MCF 10A (cell line): ENCODE measurements at places on chromosomes 4 and X.

DNA sequence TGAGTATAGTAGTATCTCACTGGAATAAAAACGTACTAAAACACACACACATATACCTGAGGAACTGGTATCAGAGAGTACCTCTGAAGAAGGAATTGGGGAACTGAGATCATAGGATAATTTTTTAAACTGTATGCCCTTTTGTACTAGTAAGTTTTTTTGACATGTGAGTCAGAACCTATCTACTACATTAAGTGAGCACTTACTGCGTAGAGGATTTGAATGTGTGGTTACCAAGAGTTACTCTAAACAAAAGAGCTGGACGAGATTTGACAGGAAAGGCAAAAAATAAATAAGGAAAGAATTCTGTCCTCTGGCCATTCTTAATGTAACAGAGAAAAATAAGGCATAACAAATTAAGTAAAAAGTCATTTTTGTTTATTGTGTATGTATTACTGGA, 546.5 kb upstream of the FAT1 start:
- H3K27ac ChIP-seq, result no peak overlapping the region
- no peaks in the 10 kb centered on the region for H3K36me3 ChIP-seq
- H3K27me3 ChIP-seq, result no peaks in the 10 kb centered on the region
- no peak for DNase-seq
- H3K4me3 ChIP-seq, result no peak overlapping the region
- no peaks in the 10 kb centered on the region for H3K4me1 ChIP-seq

DNA sequence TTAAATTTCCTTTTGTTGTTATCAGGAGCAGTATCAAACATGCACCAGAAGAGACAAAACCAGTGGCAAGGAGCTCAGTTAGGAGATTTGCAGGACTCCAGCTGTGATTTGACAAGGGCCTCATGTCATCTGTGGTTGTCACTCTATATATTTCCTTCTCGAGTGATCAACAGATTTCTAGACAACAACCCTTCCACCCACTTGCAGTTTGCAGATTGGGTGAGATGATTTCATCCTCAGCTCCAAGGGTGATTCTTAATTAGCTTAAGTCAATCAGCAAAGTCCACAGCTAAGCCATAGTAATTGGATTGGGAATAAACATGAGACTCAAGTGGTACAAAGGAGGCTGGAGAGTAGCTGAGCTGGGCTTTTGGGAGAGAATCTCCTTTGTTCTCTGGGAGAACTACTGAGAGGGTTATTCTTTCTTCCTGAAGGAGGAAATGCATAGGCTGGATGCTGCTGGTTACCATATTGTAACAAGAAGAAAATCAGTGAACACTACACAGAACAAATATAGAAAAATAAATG, 192.8 kb downstream of the PPARGC1A start:
- no peak overlapping the region for H3K4me3 ChIP-seq
- no peaks in the 10 kb centered on the region for H3K4me1 ChIP-seq
- H3K27ac ChIP-seq, result no peak overlapping the region
- H3K27me3 ChIP-seq, result no peaks in the 10 kb centered on the region
- no peaks in the 10 kb centered on the region for H3K36me3 ChIP-seq

DNA sequence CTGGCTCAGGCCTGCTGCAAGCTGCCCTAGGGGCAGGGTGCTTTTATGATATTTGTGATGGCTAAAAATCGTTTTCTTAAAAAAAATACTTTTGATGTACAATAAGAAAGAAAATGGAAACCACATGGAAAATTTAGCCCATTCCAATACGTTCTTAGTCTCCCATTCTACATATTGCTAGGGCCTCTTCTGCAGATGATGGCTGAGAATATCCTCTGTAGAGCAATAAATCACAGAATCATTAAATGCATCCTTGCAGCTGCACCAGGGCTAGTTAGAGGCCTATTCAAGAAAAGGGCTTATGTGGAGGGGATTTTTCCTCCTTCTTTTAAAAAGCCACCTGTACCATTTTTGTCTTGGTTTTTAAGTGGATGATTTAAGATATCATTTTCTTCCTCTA, 97.6 kb upstream of the C1GALT1C1 start:
- H3K4me1 ChIP-seq, result no peaks in the 10 kb centered on the region
- H3K27ac ChIP-seq, result no peak overlapping the region
- no peaks in the 10 kb centered on the region for H3K27me3 ChIP-seq
- no peak overlapping the region for H3K4me3 ChIP-seq
- DNase-seq, result no peak

GRCh38 chr4:54568184-54568583, 89.6 kb upstream of the KIT start:
- H3K27me3 ChIP-seq, result no peaks in the 10 kb centered on the region
- no peak overlapping the region for H3K27ac ChIP-seq
- H3K4me1 ChIP-seq, result peaks cover 9% of the 10 kb centered on the region
- peak; percentile 55 for DNase-seq
- H3K4me3 ChIP-seq, result no peak overlapping the region

- no peak overlapping the region for H3K27ac ChIP-seq
- no peak for DNase-seq
- no peaks in the 10 kb centered on the region for H3K4me1 ChIP-seq
- H3K27me3 ChIP-seq, result no peaks in the 10 kb centered on the region
- no peaks in the 10 kb centered on the region for H3K36me3 ChIP-seq
Measured at GRCh38 chrX:82370978-82371646, 1137.0 kb upstream of the POU3F4 start.

DNA sequence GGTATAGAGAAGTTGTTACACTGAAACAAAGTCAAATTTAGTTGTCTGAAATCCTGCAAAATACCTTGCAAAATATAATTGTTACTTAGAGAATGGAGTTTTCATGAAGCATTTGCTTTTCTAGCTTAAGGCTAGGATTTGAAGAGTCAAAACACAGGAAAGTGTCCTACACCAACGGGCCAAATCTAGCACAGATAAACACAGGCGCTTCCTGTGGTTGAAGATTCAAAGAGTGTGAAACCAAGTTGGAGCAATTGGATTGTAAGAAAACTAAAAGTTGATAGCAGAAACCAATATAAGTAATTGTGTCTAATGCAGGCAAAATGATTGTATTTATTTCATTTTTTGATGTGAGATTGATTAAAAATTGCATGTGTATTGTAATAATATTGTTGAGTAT, 2002.5 kb upstream of the TENM3 start:
- no peak for DNase-seq
- no peaks in the 10 kb centered on the region for H3K36me3 ChIP-seq
- no peaks in the 10 kb centered on the region for H3K4me1 ChIP-seq
- H3K27me3 ChIP-seq, result no peaks in the 10 kb centered on the region
- no peak overlapping the region for H3K4me3 ChIP-seq

- no peak overlapping the region for H3K4me3 ChIP-seq
- no peak overlapping the region for H3K27ac ChIP-seq
- no peaks in the 10 kb centered on the region for H3K4me1 ChIP-seq
- DNase-seq, result no peak
- no peaks in the 10 kb centered on the region for H3K36me3 ChIP-seq
Measured at GRCh38 chr4:47642191-47642830, 157.2 kb downstream of the ATP10D start.

DNA sequence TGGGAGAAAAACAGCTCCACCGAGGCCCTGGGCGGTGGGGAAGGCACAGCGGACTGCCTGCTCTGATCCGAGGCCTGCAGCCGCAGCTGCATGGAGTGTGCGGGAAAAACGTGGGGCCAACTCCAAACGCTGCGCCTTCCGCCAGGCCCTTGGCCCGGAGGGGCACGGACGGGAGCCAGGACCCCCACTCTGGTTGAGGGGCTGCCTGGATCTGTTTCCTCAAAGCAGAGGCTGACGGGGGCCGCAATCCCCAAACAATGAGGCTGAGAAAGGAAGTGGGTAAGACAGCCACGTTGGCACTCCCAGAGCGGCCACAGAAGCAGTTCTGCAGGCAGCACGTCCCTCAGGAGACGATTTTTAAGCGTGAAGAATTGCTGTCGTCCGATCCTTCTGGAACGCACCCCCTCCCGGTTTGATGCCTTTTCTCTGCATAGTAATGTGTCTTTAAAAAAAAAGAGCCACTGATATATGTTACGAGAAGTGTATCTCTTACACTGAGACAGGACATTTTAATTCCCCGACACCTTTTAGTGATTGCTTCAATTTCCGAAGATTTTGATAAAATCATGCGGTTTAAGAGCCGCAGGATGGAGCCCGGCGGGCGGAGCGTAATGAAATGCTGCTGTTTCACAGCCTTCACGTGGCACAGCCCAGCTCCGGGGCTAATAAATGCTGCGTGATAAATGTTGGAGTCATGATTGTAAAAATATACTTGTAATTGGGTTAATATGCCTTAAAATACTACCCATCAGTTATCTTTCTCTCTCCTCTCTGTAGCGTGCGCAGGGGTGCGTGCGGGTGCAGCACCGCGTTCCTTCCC, 85.7 kb downstream of the FAM53A start:
- H3K4me3 ChIP-seq, result no peak overlapping the region
- no peak overlapping the region for H3K27ac ChIP-seq
- no peaks in the 10 kb centered on the region for H3K36me3 ChIP-seq
- H3K4me1 ChIP-seq, result peaks cover 5% of the 10 kb centered on the region
- no peak for DNase-seq

GRCh38 chr4:116733370-116733769, 352.0 kb downstream of the TRAM1L1 start:
- H3K4me1 ChIP-seq, result no peaks in the 10 kb centered on the region
- H3K27me3 ChIP-seq, result no peaks in the 10 kb centered on the region
- no peaks in the 10 kb centered on the region for H3K36me3 ChIP-seq
- no peak overlapping the region for H3K27ac ChIP-seq

- no peaks in the 10 kb centered on the region for H3K27me3 ChIP-seq
- H3K27ac ChIP-seq, result no peak overlapping the region
- no peak for DNase-seq
Measured at GRCh38 chr4:175306436-175306835, 388.3 kb downstream of the ADAM29 start.

DNA sequence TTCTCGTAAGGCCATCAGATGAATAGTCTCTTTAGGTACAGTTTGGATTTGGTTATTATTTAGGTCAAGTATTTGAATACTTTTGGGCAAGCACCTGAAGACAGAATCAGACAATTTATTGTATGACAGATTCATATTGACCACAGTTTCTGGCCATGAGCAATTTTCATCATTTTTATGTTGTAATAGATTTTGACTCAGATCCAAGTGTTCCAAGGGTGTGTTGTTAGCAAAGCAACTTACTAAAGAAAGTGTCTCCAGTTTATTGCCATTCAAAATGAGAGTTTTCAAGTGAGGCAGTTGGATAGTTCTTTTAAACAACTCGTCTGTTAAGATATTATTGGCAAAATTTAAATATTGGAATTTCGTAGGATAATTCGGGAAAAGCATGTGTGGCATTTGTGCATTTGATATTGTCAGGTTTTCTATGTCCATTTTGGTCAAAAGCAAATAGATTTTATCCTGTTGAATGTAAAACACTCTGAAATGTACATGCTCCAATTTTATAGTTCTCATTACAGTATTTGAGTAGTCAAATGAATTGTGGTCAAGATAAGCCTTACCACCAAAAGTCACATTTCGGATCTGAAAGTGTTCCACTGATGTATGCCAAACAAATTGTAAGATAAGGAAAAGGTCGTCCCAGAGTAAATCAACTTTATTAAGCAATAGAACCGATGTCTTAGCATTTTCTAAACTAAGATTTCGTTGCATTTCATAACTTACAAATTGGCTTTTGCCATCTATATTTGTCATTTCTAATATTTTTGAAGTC, 8.4 kb downstream of the TLR10 start:
- H3K4me1 ChIP-seq, result peaks cover 17% of the 10 kb centered on the region
- no peaks in the 10 kb centered on the region for H3K27me3 ChIP-seq
- DNase-seq, result peak; percentile 64
- peaks cover 6% of the 10 kb centered on the region for H3K36me3 ChIP-seq
- H3K4me3 ChIP-seq, result no peak overlapping the region

DNA sequence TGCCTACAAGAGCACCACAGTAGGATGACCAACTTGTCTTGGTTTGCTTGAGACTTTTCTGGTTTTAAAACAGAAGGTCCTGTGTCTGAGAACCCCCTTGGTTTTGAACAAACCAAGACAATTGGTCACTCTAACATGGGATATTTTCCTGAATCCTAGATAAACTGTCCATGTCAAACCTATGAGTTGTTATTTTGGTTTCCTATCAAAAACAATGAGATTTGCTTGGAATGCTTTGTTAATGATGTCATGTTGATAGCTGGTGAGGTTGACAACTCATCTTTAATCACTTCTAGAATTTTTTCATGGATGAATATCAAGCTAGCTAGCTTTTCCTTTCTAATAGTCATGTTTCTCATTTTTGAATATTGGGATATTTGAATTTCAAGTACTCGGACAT, 518.3 kb upstream of the ARX start:
- no peak overlapping the region for H3K4me3 ChIP-seq
- H3K27ac ChIP-seq, result no peak overlapping the region
- no peaks in the 10 kb centered on the region for H3K4me1 ChIP-seq
- H3K36me3 ChIP-seq, result no peaks in the 10 kb centered on the region
- H3K27me3 ChIP-seq, result no peaks in the 10 kb centered on the region

DNA sequence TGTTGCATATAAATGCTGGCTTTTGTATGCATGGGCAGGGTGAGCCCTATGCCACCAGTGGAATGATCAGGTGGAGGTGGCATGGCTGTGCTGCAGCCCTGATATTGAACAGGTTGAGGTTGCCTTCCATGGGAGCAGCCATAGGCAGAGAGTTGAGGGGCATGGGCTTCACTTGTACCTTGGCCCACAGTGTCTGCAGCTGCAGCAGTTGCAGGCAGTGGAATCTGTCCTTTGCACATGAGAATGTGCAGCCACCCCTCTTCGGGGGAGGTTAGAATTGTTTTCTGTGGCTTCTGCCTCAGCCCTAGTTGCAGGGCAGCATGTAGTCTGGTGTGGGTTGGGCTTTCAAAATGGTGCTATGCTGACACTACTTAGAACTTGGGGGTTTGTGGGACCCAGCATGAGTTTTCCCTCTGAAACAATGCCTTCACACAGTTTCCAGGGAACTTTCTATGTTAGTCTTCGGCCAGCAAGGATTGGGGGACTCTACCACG, 25.4 kb upstream of the VSIG1 start:
- no peak for DNase-seq
- H3K27me3 ChIP-seq, result peaks cover 80% of the 10 kb centered on the region
